Left lung (tissue), 14 donors: ENCODE measurements at places on chromosomes 1 and 21. TPM values are rescaled to one million over a fixed set of nuclear protein-coding genes. Genes with fewer than 3 reads are reported as not detected.

DNA sequence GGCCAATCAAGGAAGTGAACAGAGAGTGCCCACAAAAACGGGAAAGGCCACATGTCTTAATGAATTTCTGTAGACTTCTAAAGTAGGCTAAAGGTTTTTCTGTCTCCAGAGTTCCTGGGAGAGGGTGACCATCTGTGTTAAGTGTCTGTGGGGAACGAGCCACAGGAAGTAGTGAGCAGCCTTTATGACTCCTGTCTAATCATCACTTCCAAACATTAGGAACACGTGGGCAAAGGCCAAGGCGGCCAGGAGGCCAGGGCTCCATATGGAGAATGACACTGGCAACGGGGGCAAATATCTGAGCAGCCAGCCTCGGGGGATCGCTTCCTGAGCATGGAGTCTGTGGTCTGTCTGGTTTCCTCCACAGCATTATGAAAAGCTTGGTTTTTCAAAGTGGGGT lies 7.1 kb downstream of the FAM89A start:
- H3K27ac ChIP-seq = no peak overlapping the region
- H3K27me3 ChIP-seq = no peaks in the 10 kb centered on the region
- no peak for DNase-seq
- H3K4me3 ChIP-seq = no peak overlapping the region
- H3K36me3 ChIP-seq = no peaks in the 10 kb centered on the region
- no peaks in the 10 kb centered on the region for H3K4me1 ChIP-seq

- no peaks in the 10 kb centered on the region for H3K4me1 ChIP-seq
- H3K27me3 ChIP-seq = no peaks in the 10 kb centered on the region
- H3K27ac ChIP-seq = no peak overlapping the region
- H3K36me3 ChIP-seq = no peaks in the 10 kb centered on the region
Measured at GRCh38 chr21:46237474-46237873, 8.9 kb upstream of the LSS start.

- H3K27ac ChIP-seq = no peak overlapping the region
- H3K27me3 ChIP-seq = no peaks in the 10 kb centered on the region
- no peaks in the 10 kb centered on the region for H3K36me3 ChIP-seq
- H3K4me1 ChIP-seq = no peaks in the 10 kb centered on the region
- H3K4me3 ChIP-seq = no peak overlapping the region
Measured at GRCh38 chr1:160376525-160377131, 9.8 kb downstream of the NHLH1 start.

DNA sequence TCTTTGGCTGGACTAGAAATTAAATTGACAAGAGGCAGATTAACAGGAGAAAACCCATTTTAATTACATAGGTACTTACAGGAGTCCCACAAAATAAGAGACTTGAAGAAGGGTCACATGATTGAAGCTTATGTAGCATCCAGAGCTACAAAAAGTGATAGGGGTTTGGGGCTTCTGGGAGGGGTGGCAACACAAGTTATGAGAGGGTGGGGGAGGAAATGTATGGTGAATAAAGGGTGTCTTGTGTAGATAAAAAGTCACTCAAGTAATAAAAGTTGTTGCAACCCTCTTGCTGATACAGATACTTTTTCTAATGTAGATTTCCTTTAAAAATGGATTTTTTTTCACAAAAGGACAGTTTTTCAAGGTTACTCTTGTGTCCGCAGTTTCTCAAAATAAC lies 24.0 kb downstream of the USP25 start:
- H3K27ac ChIP-seq = no peak overlapping the region
- H3K4me3 ChIP-seq = no peak overlapping the region
- DNase-seq = no peak
- H3K27me3 ChIP-seq = no peaks in the 10 kb centered on the region
- no peaks in the 10 kb centered on the region for H3K36me3 ChIP-seq

- H3K36me3 ChIP-seq = no peaks in the 10 kb centered on the region
- peak; percentile 87 for DNase-seq
- H3K4me3 ChIP-seq = peak overlapping the region; percentile 78
- H3K27ac ChIP-seq = peak overlapping the region; percentile 89
Measured at GRCh38 chr1:75723989-75724471, 479 bp upstream of the ACADM start.

DNA sequence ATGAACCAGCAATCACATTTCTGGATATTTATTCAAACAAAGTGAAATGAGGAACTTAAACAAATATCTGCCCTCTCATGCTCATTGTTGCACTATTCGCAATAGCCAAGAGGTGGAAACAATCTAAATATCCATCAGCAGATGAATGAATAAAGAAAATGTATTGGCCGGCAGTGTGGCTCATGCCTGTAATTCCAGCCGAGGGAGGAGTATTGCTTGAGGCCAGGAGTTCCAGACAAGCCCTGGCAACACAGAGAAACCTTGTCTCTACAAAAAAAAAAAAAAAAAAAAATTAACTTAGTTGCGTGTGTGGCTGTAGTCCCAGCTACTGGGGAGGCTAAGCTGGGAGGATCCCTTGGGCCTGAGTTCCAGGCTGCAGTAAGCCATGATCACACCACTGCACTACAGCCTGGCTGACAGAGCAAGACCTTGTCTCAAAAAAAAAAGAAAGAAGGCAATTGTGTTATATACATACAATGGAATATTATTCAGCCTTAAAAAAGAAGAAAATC lies 191.4 kb downstream of the AKT3 start:
- H3K27me3 ChIP-seq = no peaks in the 10 kb centered on the region
- H3K36me3 ChIP-seq = no peaks in the 10 kb centered on the region
- DNase-seq = no peak
- H3K27ac ChIP-seq = no peak overlapping the region
- H3K4me3 ChIP-seq = no peak overlapping the region

DNA sequence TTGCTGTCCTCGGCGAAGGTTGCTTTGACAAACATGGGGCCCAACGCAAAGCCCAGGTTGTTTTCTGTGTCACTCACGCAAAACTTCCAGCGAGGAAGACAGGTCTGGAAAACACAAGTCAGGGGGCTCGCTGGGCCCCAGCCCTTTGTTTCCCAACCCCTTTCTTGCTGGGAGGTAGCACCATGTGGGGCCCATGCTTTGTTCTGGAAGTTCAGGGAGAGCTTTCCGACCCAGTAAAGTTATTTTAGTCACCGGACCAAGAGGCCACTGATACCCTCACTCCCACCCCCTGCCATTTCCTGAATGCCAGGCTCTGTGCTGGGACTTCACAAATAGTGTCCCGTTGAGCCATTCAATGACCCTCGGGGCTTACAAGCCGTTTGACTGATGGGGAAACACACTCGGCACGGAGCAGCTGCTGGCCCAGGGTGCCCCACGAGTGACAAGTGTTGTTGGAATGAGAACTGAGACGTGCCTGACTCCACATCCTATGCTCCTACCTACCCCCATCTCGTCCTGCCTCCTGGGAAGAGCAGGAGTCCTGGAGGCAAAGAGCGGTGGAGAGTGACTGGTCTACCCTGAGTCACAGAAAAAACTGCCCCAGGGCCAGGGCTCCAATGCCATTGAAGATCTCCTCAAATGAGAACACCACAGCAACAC lies 52.0 kb downstream of the ECE1 start:
- no peak overlapping the region for H3K4me3 ChIP-seq
- no peaks in the 10 kb centered on the region for H3K4me1 ChIP-seq
- H3K27me3 ChIP-seq = no peaks in the 10 kb centered on the region
- H3K36me3 ChIP-seq = no peaks in the 10 kb centered on the region
- no peak for DNase-seq

The GABRD gene
- polyA plus RNA-seq = 14.2 TPM

GRCh38 chr1:118485757-118486156 lies 300.7 kb upstream of the SPAG17 start:
- peak; percentile 50 for DNase-seq
- H3K27ac ChIP-seq = no peak overlapping the region
- no peaks in the 10 kb centered on the region for H3K36me3 ChIP-seq
- H3K4me1 ChIP-seq = no peaks in the 10 kb centered on the region
- H3K4me3 ChIP-seq = no peak overlapping the region

DNA sequence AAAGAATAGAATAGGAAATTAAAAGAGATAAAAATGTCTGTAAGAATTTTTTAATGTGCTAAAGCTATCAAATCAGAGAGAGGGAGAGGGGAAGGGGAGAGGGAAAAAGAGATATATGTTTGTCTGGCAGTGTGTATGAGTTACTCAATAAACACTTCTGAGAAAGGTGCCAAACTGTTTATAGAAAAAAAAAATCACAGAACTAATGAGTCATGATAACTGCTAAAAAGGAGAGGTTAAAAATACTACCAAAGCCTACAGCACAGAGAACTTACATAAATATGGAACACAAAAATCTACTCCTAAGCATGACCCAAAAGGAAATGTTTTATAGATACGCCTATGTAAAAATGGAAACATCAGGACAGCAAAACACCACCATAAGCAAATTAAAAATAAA lies 45.4 kb downstream of the SELENOF start:
- H3K36me3 ChIP-seq = no peaks in the 10 kb centered on the region
- no peak overlapping the region for H3K4me3 ChIP-seq
- H3K27me3 ChIP-seq = no peaks in the 10 kb centered on the region
- no peak for DNase-seq
- no peak overlapping the region for H3K27ac ChIP-seq

The SLAMF9 gene
- polyA plus RNA-seq = not detected

GRCh38 chr1:22297999-22298398 lies 153.7 kb upstream of the ZBTB40 start:
- H3K27me3 ChIP-seq = peaks cover 40% of the 10 kb centered on the region
- H3K4me1 ChIP-seq = no peaks in the 10 kb centered on the region
- no peak overlapping the region for H3K27ac ChIP-seq
- no peak for DNase-seq

The LCE1B gene
- polyA plus RNA-seq = not detected

DNA sequence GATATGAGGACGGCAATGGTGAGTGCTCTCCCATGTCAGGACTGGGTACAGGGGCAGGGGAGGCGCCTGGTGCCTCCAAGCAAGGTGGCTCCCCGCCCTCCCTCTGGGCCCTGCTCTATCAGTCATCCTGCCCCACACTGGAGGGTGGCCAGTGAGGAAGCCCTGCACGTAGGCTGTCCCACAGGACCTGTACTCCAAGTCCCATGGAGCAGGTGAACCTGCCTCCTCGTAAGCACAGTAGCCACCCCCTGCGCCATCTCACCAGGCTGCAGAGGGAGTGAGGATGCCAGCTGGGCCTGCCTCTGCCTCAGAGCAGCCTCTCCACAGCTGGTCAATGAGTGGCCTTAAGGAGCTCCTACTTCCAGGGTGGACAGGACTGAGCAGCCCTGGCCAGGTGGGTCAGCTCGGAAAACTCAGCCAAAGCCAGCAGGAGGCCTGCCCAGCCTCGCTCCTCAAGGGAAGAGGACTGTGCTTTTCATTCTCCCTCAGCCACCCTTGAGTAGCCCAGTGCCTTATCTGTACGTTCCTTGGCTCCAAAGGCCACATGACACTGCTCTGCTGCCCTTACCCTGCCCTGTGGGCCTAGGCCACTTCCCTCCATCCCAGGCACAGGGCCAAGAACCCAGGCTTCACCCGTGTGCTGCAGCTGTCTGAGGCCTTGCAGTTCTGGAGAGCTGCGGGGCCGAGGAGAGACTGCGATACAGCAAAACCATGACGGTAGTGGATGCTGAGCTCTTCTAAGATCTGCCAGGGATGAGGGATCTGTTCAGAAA lies 39.6 kb downstream of the SLC45A1 start:
- H3K36me3 ChIP-seq = peaks cover 99% of the 10 kb centered on the region
- no peak for DNase-seq

The SPATA45 gene
- 0.67 TPM for polyA plus RNA-seq

The SYPL2 gene
- polyA plus RNA-seq = 0.37 TPM

DNA sequence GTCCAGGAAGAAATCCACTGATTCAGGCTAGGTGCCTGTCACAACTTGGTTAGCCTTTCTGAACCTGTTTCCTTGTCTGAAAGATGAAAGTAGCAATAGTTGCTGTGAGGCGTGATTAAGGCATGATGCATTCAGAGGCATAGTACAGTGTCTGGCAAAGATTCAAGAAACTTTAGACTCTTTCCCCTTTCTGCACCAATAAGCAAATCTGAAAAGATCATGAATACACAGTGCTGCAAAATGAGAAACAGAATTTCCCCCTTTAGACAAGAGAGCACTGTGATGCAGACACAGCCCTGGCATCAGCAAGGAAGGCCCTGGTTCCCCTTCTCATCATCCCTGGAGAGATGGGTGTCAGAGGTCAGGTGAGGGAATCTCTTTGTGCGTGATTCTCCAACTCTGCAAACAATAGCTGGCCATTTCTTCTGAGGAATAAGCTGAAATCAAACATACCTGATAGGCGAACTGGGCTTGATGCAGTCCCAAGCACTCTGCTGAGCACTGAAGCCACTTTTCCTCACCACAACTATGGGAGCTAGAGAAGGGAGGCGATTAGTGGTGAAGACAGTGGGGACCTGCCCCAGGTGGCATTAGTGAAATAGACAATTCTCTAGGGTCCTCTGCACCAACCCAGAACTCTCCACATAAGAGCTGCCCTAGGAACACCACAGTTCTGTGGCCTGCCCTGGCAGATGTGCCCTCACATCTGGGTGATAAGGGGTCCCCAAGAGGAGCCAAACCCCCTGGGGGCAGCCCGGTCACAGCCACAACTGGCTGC lies 41.7 kb downstream of the ITPKB start:
- no peak overlapping the region for H3K4me3 ChIP-seq
- DNase-seq = peak; percentile 55
- H3K27me3 ChIP-seq = no peaks in the 10 kb centered on the region
- no peak overlapping the region for H3K27ac ChIP-seq

The FAM229A gene
- 14.0 TPM for polyA plus RNA-seq

DNA sequence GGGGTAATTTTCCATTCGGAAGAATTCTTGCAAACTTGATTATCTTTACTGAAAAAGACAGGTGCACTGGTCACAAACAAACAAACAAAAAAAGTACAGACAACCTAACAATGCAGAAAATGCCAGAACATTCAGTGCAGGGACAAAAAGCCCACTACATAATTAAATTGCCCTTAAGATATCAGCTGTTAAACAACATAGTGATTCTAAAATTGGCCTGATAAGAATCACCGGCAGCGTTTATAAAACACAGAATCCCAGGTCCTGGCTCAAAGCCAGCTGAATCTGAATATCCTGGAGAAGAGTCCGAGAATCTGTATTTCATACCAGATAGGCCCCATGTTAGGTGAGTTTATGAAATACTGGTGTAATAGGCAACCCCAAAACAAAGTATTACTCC lies 6.1 kb downstream of the PLPP3 start:
- no peaks in the 10 kb centered on the region for H3K27me3 ChIP-seq
- no peak overlapping the region for H3K4me3 ChIP-seq
- peak overlapping the region; percentile 11 for H3K27ac ChIP-seq
- no peaks in the 10 kb centered on the region for H3K36me3 ChIP-seq
- H3K4me1 ChIP-seq = peaks cover 91% of the 10 kb centered on the region

The ORC1 gene
- polyA plus RNA-seq = 6.0 TPM

DNA sequence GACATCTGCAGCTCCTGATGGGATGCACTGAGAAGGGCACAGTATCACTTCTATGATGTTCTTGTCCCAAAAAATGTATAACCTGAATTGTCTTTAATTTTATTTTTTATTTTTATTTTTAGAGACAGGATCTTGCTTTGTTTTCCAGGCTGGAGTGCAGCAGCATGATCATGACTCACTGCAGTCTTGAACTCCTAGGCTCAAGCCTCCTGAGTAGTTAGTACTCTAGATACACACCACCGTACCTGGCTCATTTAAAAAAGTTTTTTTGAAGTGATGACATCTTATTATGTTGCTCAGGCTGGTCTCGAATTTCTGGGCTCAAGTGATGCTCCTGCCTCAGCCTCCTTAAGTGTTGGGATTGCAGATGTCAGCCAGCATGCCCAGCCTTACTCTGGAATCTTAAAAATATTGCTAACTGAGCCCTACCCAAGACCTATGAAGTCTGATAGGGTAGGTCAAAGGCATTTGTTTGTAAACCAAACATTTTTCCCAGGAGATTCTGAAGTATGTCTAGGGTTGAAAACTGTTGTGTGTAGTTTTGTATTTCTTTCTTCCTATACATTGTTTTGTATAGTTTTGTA lies 68.9 kb downstream of the ATF6 start:
- H3K27ac ChIP-seq = no peak overlapping the region
- H3K4me1 ChIP-seq = no peaks in the 10 kb centered on the region
- no peaks in the 10 kb centered on the region for H3K27me3 ChIP-seq
- H3K4me3 ChIP-seq = no peak overlapping the region
- no peaks in the 10 kb centered on the region for H3K36me3 ChIP-seq

The KIF14 gene
- 4.7 TPM for polyA plus RNA-seq
